ENCODE measurements at places on chromosomes 4 and X.

DNA sequence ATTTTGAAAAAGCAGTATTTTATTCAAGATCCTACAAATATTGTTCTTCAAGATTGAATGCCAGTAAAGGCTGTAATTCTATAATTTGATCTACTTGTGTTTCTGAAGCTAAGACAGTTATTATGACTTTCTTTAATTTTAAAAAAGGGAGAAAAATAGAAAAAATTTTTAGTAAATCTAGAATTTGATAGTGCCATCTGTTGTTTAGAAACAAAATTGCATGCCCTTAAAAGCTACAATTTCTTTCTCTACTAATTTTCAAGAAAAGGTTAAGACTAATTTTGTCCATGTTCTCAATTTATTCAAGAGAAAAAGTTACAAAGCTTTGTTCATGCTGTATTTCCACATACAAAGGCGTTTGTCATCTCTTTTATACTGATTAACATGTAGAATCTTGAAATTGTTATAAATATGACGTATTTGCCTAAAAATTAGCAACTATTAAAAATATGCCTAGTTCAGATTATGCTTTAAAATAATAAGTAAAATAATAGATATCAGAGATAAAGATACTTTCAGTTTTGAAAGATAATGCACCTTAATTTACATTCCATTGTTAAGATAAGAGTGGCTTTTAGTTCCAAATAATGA, 25.6 kb upstream of the MMRN1 start:
- no peak for DNase-seq

GRCh38 chrX:97021680-97022079, 138.0 kb downstream of the RPA4 start:
- no peak for DNase-seq

GRCh38 chrX:110964786-110965185, 131.2 kb upstream of the PAK3 start:
- no peak for DNase-seq

DNA sequence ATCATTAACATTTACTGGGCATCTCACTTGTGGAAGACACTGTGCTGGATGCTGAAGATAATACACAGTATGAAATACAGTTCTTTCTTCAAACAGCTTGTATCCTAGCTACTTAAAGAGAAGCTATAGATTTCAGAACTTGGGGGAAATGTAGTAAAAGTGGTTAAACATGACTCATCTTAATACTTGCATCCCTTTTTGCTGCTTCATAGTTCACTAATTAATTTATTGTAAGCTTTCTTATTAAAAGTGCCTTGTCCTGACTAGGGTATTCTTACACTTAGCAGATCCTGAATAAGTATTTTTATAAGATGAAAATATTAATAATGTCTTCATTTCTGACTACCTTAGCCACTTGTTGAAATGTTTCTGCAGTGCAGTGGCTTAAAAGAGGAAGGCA, 132.8 kb upstream of the STIM2 start:
- DNase-seq: no peak

DNA sequence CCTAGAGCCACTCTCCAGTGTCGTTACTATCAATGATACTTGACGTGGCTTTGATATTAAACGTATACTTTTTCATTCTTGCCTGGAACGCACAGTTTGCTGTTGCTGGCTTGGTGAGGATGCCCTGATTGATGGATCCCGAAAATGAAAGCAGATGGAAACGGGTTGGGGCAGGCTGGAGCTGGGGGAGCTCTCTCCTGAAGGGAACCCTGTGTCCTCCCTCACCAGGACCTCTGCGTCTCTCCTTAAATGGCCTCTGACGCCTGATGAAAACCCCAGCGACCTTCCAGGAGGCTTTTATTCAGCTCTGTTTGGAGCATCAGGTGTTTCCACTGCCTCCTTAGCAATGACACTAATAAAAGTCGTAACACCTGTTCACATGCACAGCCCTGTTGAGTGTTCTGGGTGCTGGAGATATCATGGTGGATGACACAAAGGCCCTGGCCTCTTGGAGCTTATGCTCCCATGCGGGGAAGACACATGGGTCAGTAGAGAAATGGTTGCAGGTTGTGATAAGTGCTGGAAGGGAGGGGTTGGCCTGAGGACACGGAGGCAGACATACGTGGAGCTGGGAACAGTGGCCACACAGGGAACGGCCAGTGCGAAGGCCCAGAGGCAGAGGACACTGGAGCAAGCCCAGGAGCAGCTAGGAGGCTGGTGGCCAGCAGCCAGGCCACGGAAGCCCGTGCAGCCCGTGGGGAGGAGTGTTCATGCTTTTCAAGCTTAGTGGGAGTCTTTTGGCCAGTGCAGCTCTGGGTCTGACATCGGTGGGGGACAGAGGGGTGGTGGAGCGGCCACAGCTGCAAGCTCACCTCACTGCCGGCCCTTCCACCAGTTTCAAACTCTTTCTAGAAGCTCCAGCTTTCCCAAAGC, 7.5 kb downstream of the MSANTD1 start:
- no peak for DNase-seq

- no peak for DNase-seq
Measured at GRCh38 chr4:56245547-56246232, 141.6 kb downstream of the AASDH start.

DNA sequence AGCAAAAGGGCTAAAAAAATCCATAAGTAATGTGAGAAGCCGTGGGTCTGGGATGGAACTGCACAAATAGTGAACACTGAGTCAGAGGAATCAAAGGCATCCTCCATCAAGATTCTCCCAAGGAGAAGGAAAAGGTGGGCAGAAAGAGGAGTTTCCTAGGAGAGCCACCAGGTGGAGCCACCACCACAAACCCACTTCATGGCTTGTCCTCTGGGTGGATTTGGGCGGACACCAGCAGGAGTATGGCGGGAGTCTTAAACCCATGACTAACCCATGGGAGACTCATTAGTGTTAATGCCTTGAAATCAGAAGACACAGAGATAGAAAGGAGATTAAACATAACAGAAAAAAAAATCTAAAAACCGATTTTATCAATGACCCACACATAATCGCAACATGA, 147.7 kb downstream of the SH3KBP1 start:
- peak; percentile 59 for DNase-seq

DNA sequence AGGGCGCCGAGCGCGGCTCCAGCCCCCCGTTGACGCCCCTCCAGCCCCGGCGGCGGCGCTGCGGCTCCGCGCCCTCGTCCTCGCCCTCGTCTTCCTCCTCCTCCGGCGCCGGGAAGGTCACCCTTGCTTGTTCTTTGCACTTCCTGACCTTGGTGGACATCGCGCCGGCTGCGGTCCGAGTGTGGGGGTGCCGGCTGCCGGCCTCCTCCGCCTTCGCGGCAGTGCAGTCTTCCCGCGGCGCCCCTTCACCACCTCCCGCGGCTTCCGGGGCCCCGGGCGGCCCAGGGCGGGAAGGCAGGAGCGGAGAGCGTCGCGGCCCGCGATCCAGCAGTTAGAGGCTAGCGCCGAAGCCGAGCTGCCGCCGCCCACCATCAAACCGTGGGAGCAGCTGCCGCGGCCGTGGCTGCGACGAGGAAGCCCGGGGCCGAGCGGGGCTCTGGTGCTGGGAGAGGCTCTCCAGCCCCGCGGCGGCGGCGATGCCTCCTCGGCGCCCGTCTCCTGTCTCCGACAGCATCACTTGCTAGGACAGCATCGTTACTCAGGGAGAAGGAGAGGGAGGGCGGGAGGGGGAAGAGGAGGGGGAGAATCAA, at the start of gene TRPC3:
TRPC3 (minus strand) TSS at position 540 of the 590 bp plus-strand sequence; CDS start at position 160, 380 bp downstream.
- no peak for DNase-seq

DNA sequence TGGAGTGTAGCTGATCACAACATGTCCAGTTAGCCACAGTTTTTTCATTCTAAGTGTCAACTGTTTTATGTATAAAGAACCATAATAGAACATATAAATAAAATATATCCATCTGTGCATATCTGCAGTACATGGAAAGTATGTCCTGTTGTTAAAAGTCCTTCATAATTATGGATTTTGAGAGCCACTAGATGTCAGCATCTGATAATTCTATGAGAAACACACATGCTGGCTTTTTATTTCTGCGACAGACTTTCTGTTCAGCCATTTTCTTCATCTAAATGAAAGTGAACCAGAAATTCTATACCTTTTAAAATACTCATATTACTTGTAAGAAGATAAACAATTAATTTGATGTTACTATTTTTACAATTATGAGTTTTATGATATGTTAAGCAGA, 251.5 kb downstream of the GPM6A start:
- no peak for DNase-seq

DNA sequence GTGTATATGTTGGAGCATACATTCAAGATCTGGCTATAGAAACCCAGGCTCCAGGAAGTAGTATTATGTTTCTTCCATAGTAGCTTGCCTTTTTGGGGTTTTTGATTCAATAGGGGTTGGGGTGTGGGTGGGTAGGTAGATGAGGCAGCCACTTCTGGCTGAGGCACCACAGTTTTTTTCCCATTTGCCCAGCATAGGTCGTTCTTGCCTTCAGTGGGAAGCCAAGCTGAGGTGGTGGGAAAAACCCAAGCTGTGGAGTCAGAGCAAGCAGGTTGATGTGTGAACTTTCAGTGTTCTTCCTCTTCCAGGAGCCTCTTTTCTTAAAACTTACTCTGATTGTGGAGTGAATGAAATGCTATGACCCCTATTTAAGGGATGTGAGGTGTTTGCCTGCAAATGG, 67.0 kb upstream of the RPS6KA3 start:
- no peak for DNase-seq

GRCh38 chr4:17115583-17115982, 217.1 kb upstream of the LDB2 start:
- no peak for DNase-seq

- no peak for DNase-seq
Measured at GRCh38 chr4:173448608-173449379, 49.9 kb upstream of the SCRG1 start.

DNA sequence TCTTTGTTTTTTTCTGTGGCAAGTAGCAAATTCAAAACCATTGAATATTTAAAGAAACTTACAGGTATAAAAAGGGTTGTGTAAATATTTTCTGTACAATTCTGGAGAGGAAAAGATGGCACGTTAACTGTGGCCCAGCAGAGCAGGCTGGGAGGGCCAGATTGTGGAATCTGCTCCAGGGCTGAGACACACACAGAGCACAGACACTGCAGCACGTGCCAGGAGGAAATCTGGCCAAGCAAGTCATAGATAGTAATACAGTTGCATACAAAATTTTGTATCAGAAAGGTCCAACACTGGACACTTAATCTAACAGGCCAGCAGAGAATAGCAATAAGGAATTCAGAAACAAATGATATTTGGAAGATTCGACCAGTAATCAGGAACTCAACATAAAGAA, 763.7 kb downstream of the PDHA2 start:
- no peak for DNase-seq

GRCh38 chr4:132827522-132827921, 321.6 kb upstream of the PCDH10 start:
- no peak for DNase-seq

GRCh38 chr4:92483341-92483740, 179.6 kb downstream of the GRID2 start:
- DNase-seq: no peak

DNA sequence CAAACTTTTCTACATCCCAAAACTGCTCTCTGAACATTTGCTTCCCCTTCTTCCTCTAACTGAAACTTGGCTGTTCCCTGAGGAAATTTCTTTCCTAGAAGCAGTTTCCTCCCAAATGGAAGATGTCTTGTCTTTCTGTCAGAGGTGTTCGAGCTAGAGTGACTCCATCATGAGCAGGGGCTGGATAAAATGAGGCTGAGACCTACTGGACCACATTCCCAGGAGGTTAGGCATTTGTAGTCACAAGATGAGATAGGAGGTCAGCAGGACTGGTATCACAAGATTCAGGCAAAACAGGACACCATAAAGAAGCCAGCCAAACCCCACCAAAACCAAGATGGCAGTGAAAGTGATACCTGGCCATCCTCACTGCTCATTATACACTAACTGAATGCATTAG, 35.8 kb upstream of the PGRMC2 start:
- DNase-seq: peak; percentile 24

GRCh38 chr4:1375761-1376322, 28.8 kb downstream of the UVSSA start:
- DNase-seq: no peak

DNA sequence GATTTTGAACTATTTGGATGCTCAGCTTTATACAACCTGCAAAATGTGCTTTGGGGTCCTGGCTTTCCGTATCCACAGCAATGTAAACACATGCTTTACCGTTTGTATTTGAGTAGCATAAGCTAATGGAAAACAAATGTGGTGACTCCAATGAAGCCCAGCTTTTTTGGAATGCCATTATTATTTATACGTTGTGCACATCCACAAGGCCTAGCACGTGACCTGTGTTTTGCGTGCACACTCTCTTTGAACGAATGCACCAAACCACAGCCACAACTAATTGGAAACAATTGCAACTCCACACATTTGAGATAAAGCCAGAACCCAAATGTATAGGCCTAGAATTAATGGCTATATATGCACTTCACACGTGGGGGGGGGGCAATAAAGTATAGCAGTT, 189.5 kb upstream of the GPC4 start:
- DNase-seq: no peak

DNA sequence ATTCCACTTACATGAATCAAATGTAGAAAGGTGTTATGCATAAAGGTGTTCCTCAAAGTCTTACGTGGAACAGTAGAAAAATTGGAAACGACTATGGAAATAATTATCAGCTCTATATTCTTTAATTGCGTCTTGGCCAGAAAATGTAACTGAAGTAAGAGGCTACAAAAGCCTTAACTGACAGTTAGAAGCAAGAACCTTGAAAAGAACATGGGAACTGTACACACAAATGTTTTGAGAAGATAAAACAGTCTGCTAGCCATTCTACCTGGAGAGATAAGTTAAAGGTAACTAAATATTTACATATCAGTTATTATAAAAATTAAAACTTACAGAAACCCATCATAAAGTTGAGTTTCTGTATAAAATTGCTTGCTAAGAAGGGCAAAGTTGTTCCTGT, 172.0 kb upstream of the FTHL17 start:
- no peak for DNase-seq

- DNase-seq: no peak
Measured at GRCh38 chrX:43976205-43976604, 3.0 kb upstream of the NDP start.

- DNase-seq: no peak
Measured at GRCh38 chrX:150256297-150256650, 106.8 kb upstream of the MAMLD1 start.

GRCh38 chr4:183443655-183444213, 702 bp upstream of the CDKN2AIP start:
- DNase-seq: peak; percentile 14

- no peak for DNase-seq
Measured at GRCh38 chr4:154049457-154050181, 260.7 kb upstream of the SFRP2 start.

DNA sequence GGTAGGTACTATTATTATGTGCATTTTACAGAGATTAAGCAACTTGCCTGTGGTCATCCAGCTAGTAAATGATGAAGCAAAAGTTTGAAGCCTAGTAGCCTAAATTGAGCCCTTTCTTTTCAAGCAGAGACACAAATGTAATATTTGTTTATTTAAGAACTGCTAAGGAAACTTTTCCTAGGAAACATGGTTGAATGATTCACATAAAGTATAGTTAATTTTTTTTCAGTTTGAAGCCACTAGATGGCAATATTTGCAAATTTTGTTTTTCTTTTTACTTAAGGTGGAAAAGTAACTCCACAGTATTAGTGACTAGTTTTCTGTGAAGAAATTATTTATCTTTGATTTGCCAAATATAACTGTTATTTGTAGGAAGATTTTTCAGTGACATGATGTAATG, 52.8 kb upstream of the ANKRD17 start:
- DNase-seq: peak; percentile 22

Data from RCC 7860 (cell line).